ENCODE measurements at places on chromosomes 5 and 9.

DNA sequence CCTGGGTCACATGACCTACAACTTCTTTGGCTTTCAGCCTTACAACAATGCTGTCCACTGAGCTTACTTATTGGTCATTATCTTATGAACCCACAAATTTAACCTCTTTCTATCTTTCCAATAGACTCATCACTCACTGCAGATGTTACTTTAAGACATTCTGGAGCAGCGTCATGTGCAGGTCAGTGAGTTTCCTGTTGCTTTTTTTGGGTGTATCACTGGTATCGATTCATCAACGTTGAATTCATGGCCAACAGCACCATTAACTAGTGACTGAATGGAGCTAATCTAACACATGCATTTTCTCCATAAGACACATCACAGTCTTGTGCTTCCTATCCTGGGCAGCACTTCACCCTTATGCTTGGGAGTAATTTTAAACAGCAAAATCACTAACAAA, 672.6 kb upstream of the CDH18 start:
- no peak for DNase-seq

- DNase-seq = no peak
Measured at GRCh38 chr9:35426627-35427026, 63.3 kb upstream of the RUSC2 start.

GRCh38 chr5:156477196-156477595, 150.2 kb downstream of the SGCD start:
- no peak for DNase-seq

DNA sequence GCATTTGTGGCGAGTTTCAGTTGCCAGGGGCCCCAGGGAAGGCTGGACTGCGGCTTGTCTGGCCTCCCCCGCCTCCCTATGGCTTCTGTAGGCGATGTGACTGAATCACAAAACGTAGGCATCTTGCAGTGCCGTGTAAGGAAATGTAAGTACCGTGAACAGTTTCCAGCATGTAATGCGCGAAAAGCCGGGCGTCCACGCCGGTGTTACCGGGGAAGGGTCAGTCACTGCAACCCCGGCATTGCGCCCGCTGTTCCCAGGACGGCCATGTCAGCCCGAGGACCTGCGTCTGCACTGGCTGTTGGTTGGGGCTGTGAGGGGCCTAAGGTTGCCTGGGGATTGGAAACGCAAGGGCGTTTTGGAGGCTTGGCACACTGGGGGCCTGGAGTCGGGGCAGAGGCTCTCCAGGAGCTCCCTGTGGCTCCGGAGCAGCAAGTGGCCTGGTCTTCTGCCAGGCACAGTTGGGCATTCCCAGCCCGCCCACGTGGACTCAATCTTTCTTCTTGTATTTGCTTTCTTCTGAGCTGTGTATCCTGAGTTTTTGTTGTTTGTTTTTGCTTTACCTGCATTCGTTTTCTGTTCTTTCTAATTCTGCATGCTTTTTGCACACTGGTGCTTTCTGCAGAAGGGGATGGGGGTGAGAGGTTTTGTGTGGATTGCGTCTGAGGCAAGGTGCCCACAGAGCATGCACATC, 36.9 kb upstream of the PLEKHG4B start:
- DNase-seq = no peak

GRCh38 chr9:84997472-84997871, 327.9 kb downstream of the NTRK2 start:
- DNase-seq = no peak

GRCh38 chr5:91296674-91297143, 86.4 kb downstream of the ARRDC3 start:
- no peak for DNase-seq

DNA sequence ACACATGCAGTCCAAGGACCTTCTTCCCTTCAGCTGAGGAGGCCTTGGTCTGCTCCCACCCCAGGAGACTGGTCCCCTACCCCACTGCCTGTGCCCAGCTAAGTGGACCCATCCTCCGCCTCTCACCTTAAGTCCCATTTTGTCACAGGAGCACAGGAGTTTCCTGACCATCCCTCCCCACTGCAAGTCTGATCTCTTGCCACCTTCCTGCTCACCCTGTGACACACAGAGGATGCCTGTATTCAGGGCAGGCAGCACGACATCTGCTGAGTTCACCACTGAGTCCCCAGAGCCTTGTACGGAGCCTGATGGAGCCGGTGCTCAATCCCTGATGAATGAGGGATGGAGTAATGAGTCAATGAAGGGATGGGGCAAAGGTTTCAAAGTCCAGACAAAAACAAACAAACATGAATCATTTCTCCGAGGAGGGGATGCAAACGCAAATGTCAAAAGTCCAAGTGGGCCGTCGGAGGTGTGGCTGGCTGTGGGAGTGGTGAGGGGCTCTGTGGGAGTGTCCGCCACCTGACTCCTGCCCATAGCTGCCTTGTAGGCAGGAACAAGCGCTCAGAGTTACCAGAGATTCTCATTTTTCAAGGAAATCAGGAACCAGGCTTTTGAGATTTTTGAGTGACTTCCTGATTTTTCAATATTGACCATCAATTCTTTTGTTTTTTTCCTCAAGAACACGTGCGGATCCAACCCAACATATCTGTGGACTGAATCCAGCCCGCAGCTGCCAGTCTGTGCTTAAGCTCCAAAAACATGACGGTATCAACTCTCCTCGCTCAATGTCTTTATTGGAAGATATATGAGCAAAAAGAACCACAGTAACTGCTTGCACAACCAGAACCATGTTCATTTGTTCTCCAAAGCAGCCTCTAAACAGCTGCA, 4.4 kb downstream of the RAPGEF1 start:
- DNase-seq = no peak

- no peak for DNase-seq
Measured at GRCh38 chr5:58932057-58932612, 349.3 kb downstream of the RAB3C start.

GRCh38 chr5:180797256-180798192, 5.1 kb downstream of the MGAT1 start:
- DNase-seq = no peak
